WTC11 (cell line): ENCODE measurements at places on chromosomes 6 and 20. TPM values are rescaled to one million over a fixed set of nuclear protein-coding genes. Genes with fewer than 3 reads are reported as not detected.

- no peaks in the 10 kb centered on the region for H3K27me3 ChIP-seq
- no peak overlapping the region for H3K4me3 ChIP-seq
- DNase-seq = no peak
Observed at GRCh38 chr6:124441450-124441849, 520.8 kb upstream of the RNF217 start.

The NNAT gene
- total RNA-seq = 59.8 to 90.0 TPM (median 61.1 TPM) in 3 replicates

GRCh38 chr20:5168651-5169396, 42.0 kb downstream of the CDS2 start:
- peak; percentile 41 for DNase-seq
- H3K4me1 ChIP-seq = peaks cover 55% of the 10 kb centered on the region
- peak overlapping the region; percentile 93 for H3K27ac ChIP-seq

The APCDD1L gene
- 2.4 to 3.2 TPM (median 2.5 TPM) in 3 replicates for total RNA-seq

DNA sequence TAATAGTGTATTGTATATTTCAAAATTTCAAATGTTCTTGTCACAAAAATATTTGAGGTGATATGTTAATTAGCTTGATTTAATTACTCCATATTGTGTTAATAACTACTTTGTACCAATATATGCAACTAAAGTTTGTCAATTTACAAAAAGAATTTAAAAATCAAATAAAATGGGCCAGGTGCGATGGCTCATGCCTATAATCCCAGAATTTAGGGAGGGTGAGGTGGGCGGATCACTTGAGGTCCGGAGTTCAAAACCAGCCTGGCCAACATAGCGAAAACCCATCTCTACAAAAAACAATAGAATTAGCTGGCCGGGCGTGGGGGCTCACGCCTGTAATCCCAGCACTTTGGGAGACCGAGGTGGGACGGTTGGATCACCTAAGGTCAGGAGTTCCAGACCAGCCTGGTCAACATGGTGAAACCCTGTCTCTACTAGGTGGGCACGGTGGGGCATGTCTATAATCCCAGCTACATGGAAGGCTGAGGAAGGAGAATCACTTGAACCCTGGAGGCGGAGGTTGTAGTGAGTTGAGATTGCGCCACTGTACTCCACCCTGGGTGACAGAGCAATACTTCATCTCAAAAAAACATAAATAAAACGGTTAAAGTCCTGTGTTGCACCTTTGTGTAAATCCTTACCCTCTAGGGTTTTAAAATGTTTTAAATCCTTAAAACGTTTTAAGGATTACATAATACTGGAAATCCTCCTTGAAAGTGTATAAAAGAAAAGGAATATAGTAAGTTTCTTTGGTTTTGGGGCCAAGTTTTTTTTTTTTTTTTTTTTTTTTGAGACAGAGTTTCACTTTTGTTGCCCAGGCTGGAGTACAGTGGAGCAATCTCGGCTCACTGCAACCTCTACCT, 4.0 kb downstream of the HSPA1B start:
- H3K27me3 ChIP-seq = no peaks in the 10 kb centered on the region
- peak overlapping the region; percentile 98 for H3K4me3 ChIP-seq
- no peak for DNase-seq

The OR12D3 gene
- not detected in 3 replicates for total RNA-seq

GRCh38 chr20:42113236-42113635, 495.1 kb upstream of the CHD6 start:
- no peak for DNase-seq
- no peaks in the 10 kb centered on the region for H3K36me3 ChIP-seq

The CLPSL2 gene
- total RNA-seq = 2.8 to 6.2 TPM (median 3.4 TPM) in 3 replicates

- H3K4me1 ChIP-seq = 0 out of 2 replicates have a peak, but pooled peaks cover 2% of the 10 kb centered on the region
- no peaks in the 10 kb centered on the region for H3K27me3 ChIP-seq
- H3K4me3 ChIP-seq = no peak overlapping the region
- H3K27ac ChIP-seq = no peak overlapping the region
- H3K36me3 ChIP-seq = no peaks in the 10 kb centered on the region
- no peak for DNase-seq
Observed at GRCh38 chr6:82083646-82084045, 163.9 kb downstream of the IBTK start.

The ACTL10 gene
- total RNA-seq = 1.3 to 1.9 TPM (median 1.5 TPM) in 3 replicates

DNA sequence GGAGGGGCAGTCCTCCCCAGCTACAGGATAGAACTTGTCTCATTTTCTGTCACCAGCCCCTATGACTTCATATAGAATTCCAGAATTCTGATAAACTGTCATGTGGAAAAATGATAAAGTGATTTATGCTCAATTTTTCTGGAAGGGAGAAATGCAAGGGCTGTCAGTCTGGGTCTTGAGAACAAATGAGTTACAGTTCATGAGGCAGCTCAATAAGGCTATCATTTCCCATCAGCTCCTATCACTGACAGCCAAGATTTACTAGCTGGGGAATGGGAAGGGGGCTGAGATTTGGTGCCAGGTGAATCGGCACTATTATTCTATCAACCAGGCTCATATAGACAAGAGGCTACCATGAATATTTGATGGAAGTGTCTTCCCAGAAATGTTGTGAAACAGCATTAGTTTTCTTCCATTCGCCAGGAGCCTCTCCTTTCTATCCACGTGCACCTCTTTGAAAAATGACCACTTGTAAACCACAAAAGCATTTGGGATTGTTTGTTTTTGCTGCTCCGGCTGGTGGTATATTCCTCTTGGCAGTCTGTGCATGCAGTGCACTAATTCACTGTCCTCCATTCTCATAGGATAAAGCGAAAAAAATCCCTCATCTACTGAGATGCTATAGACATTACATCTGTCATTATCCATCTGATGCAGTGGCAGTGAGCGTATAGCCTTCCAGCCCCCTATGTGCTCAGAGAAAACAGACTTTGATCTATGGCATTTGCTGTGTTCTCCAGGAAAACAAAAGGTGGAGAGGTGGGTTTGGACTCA, 528.7 kb upstream of the RNF217 start:
- H3K27ac ChIP-seq = no peak overlapping the region
- H3K36me3 ChIP-seq = no peaks in the 10 kb centered on the region
- H3K4me3 ChIP-seq = no peak overlapping the region
- no peak for DNase-seq
- peaks cover 5% of the 10 kb centered on the region for H3K4me1 ChIP-seq

DNA sequence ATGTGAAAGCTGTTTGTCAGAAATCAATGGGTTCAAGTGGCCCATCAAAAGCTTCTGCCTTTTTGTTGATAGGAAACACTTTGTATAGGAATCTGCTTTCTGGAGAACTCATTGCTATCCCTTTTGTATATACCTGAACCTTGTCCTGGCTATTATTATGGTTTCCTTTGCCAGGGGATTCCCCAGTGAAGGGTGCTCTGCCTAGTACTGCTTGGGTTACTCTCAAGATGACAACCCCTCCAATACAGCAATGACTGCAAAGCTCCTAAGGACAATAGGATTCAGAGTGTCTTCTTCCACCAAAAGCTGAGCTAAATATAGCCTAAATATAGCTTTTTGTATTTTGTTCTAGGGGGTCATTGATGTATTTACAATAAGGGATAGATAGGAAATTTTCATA, 54.0 kb upstream of the PTPRK start:
- H3K27me3 ChIP-seq = no peaks in the 10 kb centered on the region
- H3K36me3 ChIP-seq = no peaks in the 10 kb centered on the region
- DNase-seq = no peak
- H3K4me1 ChIP-seq = peaks cover 12% of the 10 kb centered on the region

- peaks cover 13% of the 10 kb centered on the region for H3K27me3 ChIP-seq
- DNase-seq = no peak
- H3K4me1 ChIP-seq = peaks cover 7% of the 10 kb centered on the region
- H3K27ac ChIP-seq = no peak overlapping the region
Observed at GRCh38 chr20:46122071-46122470, 4.0 kb downstream of the CD40 start.
